Stimulated activated CD8-positive, alpha-beta memory T cell treated with anti-CD3 and anti-CD28 coated beads, Interleukin-4, amount 100 ng/mL, for 4 hours (primary cell): ENCODE measurements at places on chromosomes 5 and 9.

DNA sequence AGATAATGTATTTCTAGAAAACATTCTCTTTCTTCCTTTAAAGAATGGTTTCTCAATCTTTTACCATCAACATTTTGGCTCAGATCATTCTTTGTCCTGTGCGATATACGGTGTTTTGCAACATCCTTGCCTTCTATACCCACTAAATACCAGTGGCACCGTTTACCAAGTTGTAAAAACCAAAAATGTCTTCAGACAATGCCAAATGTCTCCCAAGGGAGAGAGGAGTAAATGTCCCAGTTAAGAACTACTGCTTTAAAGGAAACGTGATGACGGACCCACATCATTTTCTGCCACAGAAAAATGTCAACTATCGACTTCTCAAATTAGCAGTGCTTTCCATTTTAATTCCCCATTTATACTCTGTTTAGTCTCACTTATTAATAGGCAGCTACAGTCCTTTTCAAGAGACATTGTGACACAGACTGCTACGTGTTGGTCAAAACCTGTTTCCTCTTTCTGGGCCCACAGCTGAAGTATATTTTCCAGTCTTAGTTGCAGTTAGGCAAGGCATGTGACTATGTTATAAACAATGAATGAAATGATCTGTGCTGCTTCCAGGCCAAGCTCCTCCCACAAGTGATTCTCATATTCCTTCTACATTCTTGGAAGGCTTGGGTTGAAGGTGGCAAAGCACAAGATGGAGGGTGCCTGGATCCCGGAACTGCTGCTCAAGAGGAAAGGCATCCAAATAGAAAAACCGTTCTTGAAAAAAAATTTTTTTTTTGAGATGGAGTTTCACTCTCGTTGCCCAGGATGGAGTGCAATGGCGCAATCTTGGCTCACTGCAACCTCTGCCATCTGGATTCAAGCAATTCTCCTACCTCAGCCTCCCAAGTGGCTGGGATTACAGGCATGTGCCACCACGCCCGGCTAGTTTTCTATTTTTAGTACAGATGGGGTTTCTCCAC is 8.8 kb downstream of the PRXL2C start:
- no peak for DNase-seq

DNA sequence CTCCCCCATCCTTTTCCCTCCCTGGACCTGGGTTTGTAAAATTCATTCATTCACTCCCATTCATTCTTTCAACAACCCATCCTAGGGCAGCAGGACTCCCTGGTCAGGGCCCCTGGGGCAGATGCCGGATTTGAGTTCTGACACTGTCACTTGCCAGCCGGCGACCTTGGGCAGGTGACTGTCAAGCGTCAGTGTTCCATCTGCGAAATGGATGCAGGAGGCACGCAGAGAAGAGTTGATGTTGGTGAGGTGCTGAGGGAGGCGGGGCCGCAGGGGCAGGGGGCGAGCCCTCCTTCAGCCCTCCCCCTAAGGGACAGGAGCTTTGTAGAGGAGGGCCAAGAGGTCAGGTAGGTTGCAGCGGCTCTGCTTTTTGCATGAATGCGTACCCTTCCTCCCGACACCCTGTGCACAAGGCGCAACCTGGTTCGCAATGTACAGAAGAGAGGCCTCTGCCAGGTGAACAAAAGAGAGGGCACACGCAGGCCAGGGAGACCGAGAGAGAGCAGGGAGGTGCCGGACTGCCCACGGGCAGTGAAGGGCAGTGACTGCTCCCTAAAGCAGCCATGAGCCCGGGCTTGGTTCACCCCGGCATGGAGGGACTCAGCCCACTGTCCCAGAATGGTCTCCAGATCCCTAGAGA is 128.1 kb downstream of the BARX1 start:
- no peak for DNase-seq

DNA sequence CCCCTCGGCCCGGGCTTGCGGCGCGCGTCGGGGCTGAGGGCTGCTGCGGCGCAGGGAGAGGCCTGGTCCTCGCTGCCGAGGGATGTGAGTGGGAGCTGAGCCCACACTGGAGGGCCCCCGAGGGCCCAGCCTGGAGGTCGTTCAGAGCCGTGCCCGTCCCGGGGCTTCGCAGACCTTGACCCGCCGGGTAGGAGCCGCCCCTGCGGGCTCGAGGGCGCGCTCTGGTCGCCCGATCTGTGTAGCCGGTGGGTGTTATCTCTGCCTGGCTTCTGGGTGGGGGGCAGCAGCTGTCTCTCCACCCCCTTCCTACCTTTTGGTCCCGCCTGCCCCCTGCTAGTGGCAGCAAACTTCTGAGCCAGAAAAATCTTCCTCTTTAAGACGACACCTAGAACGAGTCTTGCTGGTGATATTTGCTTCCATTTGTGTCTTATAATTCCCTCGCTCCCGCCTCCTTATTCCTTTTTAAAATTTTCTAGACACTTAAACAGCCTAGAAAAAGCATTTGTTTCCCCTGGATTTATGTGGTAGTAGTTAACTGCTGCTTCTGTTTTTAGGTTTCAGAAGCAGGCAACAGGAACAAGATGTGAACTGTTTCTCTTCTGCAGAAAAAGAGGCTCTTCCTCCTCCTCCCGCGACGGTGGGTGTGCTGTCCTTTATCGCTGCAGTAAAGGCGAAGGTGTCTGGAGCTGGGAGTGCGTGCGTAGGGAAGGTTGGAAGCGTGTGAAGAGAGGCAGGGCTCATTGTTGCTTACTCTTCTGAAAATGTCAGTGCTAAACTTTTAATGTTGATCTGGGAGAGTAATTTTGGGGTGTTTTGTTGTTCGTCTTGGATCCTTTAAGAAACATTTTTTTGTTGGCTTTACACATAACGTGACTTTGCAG is 554 bp downstream of the JAK2 start:
- no peak for DNase-seq

GRCh38 chr9:4887556-4887955 is 94.8 kb downstream of the RCL1 start:
- DNase-seq, result no peak

DNA sequence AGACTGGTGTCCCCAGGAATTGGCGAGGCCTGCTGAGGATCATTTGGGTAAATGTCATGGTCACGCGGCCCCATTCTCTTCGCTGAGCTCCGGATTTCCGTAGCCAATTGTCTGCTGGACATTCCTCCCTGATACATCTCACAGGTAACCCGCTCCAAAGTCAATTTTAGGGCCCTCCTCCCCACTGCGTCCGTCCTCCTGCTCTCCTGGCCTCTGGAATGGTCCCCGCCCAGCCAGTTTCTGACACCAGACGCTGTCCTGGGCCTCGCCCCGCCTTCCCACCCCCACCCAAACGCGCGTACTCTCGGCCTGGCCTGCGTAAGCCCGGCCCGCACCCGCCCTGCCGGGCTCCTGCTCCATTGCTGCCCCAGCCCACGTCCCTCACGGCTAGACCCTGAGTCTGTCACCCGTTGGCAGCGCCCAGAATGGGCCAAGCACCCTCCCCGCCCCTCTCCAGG is 202.0 kb downstream of the AUH start:
- DNase-seq, result no peak

DNA sequence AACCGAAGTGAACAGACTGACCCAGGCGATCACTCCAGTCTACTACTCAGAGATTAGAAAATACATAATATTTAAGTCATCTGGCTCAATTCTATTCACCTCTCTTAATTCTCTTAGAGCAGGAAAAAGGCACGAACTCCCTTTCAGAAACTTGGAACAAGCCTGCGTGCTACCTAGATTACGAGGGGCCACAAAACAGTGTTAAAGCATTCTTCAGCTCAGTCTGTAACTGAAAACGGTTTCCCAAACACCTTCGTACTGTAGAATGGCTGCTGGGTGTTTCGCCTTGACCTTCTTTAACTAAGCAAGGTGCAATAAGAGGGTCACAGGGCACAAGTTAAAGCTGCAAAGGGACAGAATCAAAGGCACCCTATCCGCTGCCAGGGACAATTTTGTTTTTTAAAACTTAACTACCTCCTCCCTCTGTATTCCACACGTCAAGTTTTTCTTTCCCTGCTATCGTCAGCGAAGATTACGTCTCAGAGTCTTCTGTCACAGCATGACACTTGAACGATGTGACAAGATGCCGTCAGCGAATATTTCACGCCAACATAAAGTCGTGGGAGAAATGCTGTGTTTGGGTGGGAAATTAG is 687 bp downstream of the LYSMD3 start:
- DNase-seq, result no peak

- no peak for DNase-seq
Measured at GRCh38 chr5:80676706-80677105, 21.9 kb upstream of the DHFR start.

DNA sequence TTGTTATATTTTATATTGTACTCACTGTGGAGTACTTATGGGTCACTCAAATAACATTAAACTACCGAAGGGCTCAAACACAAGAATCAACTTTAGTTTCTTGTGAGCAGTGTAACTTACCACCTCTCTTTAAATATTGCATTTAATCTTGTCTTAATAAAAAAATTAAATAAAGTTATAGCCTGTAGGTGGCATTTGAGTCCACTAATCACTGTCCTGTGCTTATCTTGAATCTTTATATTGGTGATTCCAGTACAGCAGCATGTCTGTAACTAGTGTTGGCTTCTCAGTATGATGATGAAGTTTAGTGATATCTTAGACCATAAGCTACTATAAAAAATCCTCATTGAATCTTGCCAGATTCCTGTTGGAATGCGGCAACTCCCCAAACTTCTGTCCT is 313.8 kb downstream of the FAM170A start:
- no peak for DNase-seq

- DNase-seq, result no peak
Measured at GRCh38 chr9:108775901-108776306, 79.9 kb downstream of the ACTL7B start.

DNA sequence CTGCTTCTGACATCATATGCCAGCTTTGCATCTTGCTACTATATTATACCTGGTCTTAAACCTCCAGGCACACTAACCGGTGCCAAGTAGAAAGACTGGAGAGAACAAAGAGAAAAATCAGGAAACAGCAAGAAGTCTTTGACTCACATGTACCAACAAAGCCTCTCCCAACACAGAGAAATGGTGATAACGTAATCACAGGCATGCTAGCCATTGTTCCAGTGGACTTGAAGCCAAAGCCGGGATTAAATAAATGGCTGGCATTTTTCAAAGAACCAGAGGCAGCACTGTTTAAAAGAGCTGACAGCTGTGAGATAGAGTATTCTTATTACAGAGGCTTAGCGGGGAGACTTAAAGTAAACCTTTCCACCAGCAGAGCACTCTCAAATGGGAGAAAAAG is 148.4 kb upstream of the NFIL3 start:
- DNase-seq, result no peak

DNA sequence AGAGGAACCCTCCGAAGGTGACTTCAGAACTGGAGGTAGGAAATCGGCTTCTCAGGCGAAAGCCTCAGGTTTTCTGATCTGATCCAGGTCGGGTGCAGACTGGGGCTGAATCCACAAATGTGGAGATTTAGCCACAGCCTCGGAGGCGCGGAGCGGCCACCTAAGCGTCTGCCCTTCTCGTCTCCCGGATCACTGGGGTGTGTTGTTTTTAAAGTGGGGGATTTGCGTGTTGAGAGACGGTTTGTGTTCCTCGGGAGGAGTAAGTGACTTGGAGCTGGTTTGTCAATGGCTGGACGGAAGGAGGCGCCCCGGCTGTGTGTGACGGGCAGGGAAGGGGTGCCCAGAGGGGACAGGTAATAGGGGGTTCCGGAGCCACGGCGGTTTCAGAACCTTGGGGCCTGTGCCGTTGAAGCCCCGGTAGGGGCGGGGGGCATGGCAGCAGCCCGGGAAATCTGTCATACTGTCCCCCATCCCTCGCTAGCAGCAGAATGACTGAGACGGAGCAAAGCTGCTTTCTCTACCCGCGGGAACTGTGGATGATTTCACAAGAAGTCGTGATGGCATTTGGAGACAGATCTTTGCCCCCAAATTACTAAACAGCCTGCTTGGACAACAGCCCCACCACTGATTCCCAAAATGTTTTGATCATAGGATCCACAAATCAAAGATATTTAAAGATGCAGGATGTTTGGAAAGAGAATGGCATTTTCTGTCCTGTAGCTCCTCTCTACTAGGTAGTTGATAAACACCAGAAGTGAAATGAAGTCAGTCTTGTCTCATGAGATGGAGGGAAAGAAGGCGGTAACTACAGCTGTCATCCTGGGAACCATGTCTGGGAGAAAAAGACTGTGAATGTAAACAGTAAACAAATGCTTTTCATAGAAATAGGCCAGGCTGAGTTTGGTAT is 216.5 kb downstream of the PDZD2 start:
- no peak for DNase-seq

DNA sequence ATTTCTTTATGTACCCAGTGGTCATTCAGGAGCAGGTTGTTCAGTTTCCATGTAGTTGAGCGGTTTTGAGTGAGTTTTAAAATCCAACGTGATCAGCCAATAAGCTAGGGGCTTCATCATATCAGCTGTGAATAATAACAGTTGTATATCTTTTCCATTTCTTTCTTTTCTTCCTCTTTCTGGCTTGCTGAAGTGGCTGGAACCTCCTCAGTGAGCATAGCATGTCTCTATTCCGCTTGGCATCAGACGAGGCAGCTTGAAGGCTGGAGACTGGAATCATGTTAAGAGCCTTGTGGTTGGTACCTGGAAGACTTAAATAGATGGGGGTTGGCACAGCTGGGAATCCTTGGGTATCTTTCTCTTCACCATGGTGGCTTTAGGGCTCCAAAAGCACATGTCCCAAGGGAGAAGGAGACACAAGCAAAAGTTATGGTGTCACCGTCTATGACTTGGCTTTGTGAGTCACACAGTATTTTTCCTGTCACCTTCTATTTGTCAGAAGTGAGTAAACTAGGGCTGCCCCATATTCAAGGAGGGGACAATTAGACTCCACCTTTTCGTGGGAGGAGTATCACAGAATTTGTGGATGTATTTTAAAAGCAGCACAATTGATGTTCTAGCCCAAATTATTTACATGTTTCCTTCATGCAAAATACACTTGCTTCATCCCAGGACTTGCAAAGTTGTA is 38.0 kb upstream of the RETREG1 start:
- DNase-seq, result no peak

GRCh38 chr5:71600783-71601182 is 13.6 kb downstream of the MCCC2 start:
- no peak for DNase-seq

DNA sequence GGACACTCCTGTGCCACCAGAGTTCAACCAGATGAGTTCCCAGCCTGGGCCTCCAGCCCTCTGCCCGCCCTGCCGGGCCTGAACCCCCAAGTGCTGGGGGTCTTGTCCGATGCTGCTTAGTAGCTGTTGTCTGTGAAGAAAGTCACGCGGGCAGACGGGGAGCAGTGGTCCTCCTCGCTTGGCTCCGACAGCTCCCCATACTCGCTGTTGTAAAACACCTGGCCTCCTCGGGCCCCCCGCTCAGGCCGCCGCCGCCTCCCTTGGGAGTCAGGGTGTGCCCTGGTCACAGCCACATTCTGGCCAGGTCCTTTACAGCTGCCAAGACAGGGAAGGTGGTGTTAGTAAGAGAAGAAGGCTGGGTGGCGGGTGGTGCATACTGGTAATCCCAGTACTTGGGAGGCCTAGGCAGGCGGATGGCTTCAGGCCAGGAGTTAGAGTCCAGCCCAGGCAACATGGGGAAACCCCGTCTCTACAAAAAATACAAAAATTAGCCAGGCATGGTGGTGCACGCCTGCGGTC is 11.8 kb upstream of the SCGB3A1 start:
- DNase-seq, result no peak

- no peak for DNase-seq
Measured at GRCh38 chr9:107685376-107685775, 195.8 kb upstream of the KLF4 start.

GRCh38 chr9:35962126-35962906 is 4.4 kb upstream of the OR2S2 start:
- no peak for DNase-seq

- DNase-seq, result no peak
Measured at GRCh38 chr5:109192027-109192426, 217.7 kb downstream of the PJA2 start.

- no peak for DNase-seq
Measured at GRCh38 chr9:133768371-133768858, 30.3 kb upstream of the SARDH start.
